ENCODE measurements at places on chromosomes 3 and 15.

DNA sequence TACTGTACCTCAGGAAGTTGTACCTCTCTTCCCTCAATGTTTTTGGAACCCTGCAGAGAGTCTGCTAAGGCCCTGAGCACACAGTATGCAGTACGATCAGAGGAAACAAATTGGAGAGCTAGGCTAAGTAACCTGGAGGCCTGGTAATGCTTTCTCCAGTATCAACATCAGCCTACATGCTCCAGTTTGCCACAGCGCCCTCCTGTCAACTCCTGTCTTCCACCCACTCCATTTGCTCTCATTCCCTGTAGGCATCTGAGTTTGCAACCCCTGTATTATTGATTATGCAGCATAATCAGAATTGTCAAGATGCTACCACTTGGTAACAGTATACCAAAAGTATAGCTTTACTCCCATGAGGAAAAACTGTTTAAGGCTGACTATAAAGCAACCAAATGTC, 14.4 kb downstream of the POLG start:
- no peak for DNase-seq

DNA sequence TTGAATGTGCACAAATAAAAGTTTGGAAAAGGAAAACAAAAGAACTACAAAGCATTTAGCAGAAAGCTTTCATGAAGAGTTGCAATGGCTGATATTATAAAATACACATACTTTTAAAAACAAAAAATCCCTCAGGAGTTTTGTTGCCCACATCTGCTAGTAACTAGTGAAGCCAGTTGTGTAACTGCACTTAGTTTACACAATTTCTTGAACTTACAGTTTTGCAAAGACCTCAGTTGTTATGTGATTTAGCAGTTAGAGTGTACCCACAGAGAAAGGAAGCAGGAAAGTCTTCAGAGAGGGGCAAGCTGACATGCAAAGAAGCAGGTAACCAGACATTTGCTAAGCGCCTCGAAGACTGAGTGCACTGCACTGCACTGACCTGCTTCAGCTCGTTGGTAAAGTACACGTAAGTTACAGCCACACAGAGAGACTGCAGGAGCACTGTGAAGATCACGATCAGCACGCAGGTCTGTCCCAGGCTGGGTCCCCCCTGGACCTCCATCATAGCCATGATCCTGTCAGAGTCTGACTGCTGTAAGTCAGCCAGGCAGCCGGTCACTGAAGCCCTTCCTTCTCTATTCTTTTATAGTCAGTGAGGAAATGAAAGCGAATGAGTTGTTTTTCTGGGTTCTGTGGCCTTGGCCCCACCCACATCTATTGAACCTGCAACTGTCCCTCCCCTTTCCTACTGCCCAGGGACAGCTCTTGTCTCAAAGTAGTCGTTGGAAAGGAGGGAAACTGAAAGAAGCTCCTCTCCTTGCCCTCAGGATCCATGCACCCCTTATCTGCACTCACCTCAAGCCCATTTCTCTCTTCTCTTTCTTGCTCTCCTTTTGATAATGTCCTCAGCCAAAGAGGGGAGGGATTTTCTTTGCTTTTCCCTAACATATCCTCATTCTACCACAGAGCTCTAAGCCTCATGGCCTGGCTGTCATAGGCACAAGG, at the start of gene TNFSF10:
TNFSF10 (minus strand) TSS at position 560 of the 948 bp plus-strand sequence; CDS start at position 514, 46 bp downstream.
- DNase-seq: peak; percentile 71

GRCh38 chr3:122890077-122890719, 95.3 kb downstream of the SLC49A4 start:
- DNase-seq: peak; percentile 12

DNA sequence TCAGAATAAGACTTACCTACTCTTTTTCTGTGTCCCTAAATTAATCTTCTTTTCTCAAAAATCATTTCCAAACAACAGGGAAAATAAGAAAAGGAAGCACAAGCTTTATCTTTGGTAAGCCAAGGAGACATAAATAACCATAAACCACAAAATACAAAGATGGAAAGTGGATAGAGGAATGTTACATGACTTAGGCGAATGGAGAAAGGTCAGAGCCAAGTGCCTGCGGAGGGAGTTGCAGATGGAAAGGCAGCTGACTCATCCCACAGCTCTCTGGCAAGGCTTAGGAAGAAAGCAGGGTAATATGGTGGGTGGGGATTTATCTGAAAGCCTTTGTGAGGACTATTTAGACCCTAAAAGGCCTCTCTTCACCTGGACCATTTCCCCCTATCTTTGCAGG, 72.8 kb downstream of the GALK2 start:
- DNase-seq: no peak

- no peak for DNase-seq
Measured at GRCh38 chr15:90336705-90337141, 15.4 kb upstream of the ZNF774 start.

DNA sequence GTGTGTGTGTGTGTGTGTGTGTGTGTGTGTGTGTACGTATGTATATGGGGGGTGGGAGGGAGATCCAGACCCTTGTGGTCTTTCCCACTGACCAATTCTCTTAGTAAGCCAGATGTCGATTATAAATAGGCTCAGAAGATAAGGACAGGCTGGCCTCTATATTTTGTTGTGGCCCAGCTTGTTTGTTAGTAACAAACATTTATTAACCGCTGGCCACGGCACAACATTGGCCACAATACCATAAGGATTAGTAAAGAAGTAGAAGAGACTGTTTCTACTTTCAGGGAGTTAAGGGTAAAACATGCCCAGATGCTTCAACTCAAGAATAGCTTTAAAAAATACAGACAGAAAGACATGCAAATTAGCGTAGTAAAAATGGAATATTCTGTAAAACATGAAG, 58.1 kb downstream of the ABHD2 start:
- DNase-seq: no peak

GRCh38 chr3:179730506-179730905, 77.7 kb downstream of the USP13 start:
- DNase-seq: no peak

GRCh38 chr3:101637451-101637850, 39.5 kb downstream of the ZBTB11 start:
- DNase-seq: no peak

DNA sequence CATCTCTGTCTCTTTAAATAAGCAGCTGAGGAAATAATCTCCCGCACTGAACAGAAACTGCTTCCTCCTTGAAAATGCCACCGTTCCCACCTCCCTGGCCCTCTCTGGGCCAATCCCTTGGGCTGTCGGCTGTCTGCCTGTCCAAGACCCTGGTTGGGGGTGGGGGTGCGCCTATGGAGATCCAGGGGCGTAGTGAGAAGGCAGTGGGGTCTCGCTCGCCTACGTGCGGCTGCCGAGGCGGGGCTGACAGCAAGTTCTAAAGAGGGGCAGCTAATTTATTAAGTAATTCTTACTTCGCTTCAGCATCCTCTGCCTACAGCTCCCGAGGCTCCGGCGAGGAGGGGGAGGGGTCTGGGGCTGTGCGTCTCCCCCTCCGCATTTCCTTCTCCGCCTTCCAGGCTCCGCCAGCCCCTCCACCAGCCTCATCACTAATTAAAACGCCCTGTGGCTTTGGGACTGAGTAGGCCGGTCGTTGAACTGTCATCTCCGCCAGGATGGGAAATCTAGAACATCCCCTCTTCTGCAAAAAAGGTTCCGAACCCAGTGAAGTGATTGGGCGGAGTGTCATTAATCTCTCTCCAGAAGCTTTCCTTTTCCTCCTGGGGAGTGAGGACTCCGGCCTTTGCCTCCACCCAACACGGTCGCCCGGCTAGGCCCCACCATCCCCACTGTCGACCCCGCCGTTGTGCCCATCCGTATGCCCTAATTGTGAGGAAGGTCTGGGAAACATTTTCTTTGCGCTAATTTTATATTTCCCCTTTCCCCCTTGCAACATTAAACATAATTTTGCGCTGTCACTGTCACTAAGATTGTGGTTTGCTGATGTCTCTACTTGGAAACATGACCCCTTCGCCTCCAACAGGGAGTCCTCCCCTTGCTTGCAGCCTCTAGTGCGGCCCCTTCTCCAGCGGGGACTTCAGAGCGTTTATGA, 16.9 kb downstream of the NR2F2 start:
- DNase-seq: no peak

DNA sequence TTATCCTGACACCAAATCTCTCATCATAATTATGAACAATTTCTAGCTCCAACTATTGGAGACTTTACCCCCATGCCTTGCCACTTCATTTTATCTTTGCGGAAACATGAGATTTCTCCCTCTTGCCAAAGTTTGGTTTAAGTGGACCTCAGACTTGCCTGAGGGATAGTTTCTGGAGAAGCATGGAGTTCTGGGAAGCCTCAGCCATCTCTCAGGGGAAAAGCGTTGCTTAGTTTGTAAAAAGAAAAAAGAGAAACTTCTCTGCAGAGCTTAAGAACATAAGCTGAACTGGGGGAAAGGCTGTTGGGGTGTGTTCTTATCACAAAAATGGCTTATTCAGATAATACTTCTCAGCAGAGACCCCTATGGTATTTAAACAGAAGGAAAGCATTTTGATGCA, 347.4 kb upstream of the ADAMTS9 start:
- no peak for DNase-seq

GRCh38 chr3:177596248-177596815, 399.1 kb upstream of the TBL1XR1 start:
- no peak for DNase-seq

- DNase-seq: no peak
Measured at GRCh38 chr3:101884776-101885175, 35.5 kb downstream of the NFKBIZ start.

- no peak for DNase-seq
Measured at GRCh38 chr3:182241766-182242488, 530.2 kb downstream of the SOX2 start.

GRCh38 chr3:8529181-8529637, 27.6 kb downstream of the LMCD1 start:
- no peak for DNase-seq

- DNase-seq: no peak
Measured at GRCh38 chr3:162842549-162843216, 1346.1 kb downstream of the OTOL1 start.

DNA sequence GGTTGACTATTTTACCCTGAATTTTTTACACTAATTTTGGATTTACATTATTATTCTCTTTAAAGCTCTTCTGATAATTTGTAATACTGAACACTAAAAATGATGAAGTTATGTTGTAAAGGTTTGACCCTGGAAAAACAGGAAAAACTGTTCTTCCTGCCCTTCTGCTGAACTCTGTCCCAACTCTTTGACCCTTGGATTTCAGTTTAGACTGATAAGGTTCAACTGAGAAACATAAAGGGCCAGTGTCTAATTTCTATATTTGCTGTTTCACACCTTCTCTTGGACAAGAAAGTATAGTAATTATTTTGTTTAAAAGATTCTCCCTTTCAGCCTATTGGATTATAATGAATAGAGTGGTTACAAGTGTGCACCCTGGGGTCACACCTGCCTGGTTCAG, 12.8 kb upstream of the TMOD3 start:
- no peak for DNase-seq

- no peak for DNase-seq
Measured at GRCh38 chr3:12436514-12437220, 47.6 kb upstream of the TSEN2 start.

DNA sequence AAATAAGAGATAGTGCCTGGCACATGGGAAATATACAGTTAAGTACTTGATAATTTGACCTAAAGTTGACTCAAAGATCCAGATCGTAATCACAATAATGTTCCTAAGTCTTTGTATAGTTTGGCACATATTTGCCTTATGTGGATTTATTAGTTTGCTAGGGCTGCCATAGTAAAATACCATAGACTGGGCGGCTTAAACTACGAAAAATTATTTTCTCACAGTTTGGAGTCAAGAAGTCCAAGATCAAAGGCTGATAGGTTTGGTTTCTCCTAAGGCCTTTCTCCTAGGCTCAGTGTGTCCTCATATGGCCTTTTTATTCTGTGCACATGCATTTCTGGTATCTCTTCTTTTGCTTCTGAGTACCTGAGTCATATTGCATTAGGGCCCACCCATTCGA, 453.7 kb downstream of the NAALADL2 start:
- no peak for DNase-seq

GRCh38 chr3:167184511-167184910, 195.6 kb downstream of the ZBBX start:
- DNase-seq: no peak

DNA sequence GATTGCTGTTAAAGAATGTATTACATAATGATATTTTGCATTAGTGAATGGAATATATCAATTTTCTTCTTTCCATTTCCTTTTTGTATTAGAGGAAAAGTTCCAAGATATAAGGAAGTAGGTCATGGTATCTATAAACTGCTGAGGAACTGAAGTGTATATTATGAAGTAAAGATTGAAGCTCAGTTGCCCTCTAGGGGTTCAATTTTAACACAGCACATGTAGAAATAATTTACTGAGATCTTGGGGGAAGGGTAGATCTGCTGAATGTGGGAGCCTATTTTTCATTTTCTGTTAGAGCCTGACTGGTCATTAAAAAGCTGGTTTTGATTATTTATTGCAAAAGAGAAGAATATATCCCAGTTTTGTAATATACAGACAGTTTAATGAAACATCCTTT, 45.2 kb downstream of the CMC1 start:
- DNase-seq: no peak

GRCh38 chr15:90686435-90687218, 30.5 kb upstream of the BLM start:
- DNase-seq: peak; percentile 33

GRCh38 chr3:12158387-12159226, at the start of gene TIMP4:
Gene TIMP4, minus strand, starts transcription at chr3:12158912. Its CDS starts 72 bp downstream, at chr3:12158840.
- DNase-seq: no peak

- DNase-seq: no peak
Measured at GRCh38 chr3:117463276-117464115, 753.9 kb downstream of the TUSC7 start.

DNA sequence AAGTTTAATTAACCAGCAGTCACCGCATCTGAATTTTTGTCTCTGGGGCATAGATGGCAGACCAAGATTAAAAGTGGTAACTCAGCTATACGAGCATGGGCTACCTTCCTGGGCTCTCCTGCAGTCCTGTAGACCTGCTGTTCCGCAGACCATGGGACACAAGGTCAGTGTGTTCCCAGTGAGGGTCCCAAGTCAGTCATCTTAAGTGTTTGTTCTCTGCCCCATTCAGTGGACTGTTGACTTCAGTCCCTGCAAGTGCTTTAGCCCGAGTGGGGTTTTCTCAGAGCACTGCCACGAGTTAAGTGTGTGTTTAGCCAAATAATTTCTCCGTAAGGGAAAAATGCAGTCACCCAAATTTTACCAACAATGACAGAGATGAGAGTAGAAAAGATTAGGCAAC, 4.9 kb upstream of the EXOG start:
- no peak for DNase-seq

GRCh38 chr3:197540961-197541377, 14.8 kb downstream of the BDH1 start:
- DNase-seq: no peak

GRCh38 chr3:39762537-39763070, 46.8 kb upstream of the MYRIP start:
- DNase-seq: no peak

- DNase-seq: peak; percentile 15
Measured at GRCh38 chr3:137792626-137793271, 28.6 kb downstream of the SOX14 start.

- peak; percentile 26 for DNase-seq
Measured at GRCh38 chr15:40471808-40472150, 995 bp downstream of the CHST14 start.

All from activated CD4-positive, alpha-beta T cell treated with anti-CD3 and anti-CD28 coated beads for 48 hours (primary cell).